DND-41 (cell line): ENCODE measurements at places on chromosomes 12 and 14.

GRCh38 chr12:65330331-65330730 lies 51.8 kb downstream of the MSRB3 start:
- H3K36me3 ChIP-seq, result no peaks in the 10 kb centered on the region; the same call in 1 of the 2 replicates
- no peak for DNase-seq
- H3K4me1 ChIP-seq, result no peaks in the 10 kb centered on the region
- H3K27me3 ChIP-seq, result no peaks in the 10 kb centered on the region

DNA sequence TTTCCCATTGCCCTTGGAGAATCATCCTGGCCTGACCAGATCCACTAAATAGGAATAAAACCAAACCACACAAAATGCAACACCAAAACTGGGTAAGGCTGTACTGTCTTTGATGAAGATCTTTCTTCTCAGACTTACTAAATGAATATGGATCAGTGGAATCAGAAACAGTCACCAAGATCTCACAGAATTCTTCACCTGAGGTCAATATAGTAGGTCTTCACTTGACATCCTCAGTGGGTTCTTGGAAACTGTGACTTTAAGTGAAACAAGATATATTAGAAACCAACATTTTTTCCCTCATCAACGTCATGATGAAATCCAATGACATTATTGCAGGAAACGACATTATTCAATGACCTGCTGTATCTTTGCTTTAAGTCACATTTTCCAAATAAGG lies 526.2 kb downstream of the FUT8 start:
- 0 out of 2 replicates have a peak overlapping the region, but pooled peaks have one; percentile 24 for H3K27ac ChIP-seq
- no peaks in the 10 kb centered on the region for H3K36me3 ChIP-seq
- H3K4me3 ChIP-seq, result no peak overlapping the region
- H3K4me1 ChIP-seq, result peaks cover 24% of the 10 kb centered on the region
- no peaks in the 10 kb centered on the region for H3K27me3 ChIP-seq

DNA sequence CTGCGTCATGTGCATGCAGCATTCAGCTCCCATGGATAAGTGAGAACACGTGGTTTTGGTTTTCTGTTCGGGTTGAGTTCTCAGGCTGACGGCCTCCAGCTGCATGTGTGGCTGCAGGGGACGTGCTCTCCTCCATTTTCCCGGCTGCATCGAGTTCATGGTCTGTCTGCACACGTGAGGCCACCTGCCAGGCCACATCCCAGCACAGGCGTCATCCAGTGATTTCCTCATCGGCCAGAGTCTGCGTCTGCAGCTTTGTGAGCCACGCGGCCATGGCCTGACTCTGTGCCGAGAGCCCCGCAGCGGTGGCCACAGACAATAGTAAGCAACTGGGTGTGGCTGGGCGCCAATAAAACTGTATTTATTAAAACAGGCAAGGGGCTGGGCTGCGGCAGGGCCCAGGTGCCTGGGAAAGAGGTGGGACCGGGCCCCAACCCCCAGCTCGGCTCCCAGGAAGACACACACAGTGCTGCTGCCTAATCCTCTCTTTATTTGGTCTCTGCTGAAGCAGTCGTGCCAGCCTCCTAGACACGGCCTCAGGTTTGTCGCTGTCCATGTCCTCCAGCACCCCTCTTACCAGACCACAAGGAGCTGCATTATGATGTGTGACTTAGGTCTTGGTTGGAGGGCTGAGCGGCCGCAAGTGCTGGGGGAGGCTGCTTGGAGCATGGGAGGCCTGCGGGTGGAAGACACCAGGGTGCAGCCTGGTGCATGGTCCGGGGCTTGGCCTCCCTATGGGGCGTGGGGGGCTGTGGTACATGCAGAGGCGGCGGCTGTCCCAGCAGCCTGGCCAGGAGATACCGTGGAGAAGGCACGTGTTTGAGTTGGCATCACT lies 52.0 kb downstream of the NOC4L start:
- no peak overlapping the region for H3K27ac ChIP-seq
- no peaks in the 10 kb centered on the region for H3K27me3 ChIP-seq
- peaks cover under 1% of the 10 kb centered on the region; the same call in 1 of the 2 replicates for H3K4me1 ChIP-seq

DNA sequence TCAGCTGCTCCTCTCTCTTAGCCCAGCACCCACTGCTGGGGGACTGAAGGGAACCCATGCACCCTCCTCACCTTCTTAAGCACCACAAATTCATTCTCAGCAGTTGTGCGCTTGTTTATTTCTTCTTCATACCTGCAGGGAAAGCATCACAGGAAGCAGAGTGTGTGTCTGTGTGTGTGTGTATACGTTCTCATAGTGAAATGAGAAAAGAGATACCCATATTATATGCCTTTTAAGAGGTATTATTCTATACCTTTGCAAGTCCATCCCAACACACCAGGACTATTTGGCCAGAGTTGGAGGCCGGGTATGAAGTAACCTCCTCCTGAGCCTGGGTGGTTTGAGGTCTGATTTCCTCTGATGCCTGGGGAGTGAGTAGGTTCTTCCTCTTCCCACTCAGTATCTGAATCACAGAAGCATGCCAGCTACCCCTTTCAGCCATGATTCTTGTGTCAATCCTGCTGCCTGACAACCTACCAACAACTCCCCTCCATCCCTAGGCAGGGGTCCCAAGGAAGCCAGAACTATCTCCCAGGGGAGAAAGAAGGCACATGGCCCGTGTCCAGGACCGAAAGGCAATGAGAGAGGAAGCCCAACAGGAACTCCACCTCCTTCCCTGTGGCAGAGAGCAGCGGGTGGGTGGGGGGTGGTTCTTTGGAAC lies 3.0 kb downstream of the KRT73 start:
- peaks cover 13% of the 10 kb centered on the region for H3K27me3 ChIP-seq
- no peak overlapping the region for H3K27ac ChIP-seq
- DNase-seq, result no peak
- no peaks in the 10 kb centered on the region for H3K4me1 ChIP-seq

DNA sequence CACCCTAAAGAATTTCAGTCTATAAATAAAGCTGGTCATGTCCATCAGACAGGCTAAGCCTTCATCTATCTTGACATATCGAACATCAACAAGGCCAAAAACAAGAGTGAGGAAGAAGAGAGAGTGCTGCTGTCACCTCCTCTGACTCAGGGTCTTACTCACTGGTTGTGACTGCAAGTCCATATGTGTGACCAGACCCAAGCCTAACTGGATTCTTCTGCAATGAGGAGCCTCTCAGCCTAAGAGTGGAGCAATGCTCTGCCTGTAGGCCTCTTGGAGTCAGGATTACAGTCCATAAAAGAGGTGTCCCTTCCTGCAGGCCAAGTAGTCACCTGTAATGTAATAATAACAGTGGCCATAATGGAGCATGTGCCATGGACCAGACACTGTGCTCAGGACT lies 121.2 kb upstream of the SLC35F4 start:
- no peak overlapping the region for H3K4me3 ChIP-seq
- DNase-seq, result no peak
- no peaks in the 10 kb centered on the region for H3K36me3 ChIP-seq
- H3K27me3 ChIP-seq, result peaks cover 10% of the 10 kb centered on the region
- H3K27ac ChIP-seq, result no peak overlapping the region

DNA sequence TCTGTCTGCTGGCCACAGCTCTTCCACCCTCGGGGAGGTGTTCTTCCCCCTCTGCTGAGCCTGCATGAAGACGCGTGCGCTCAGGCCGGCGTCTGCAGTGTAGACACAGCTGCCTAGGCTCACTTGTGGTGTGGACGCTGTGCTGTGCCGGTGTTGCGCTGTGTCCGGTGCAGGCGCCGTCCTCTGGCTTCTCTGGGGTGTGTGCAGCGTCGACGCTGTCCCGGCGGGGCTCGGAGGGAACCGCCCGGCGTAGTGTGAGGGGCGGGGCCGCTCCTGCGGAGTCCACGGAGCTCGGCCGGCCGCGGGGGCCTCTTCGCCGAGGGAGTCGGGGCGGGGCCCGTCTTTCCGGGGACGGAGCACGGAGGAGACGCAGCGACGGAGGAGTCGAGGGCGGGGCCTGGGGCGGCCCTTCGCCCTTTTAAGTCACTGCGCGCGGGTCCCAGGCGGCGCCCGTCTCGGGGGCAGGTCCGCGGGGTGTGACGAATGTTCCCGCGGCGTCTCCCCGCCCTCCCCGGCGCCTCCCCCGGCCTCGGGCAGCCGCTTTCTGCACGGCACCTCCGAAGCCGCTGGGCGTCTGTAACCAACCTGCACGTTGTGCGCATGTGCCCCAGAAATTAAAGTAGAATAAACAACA lies 45.2 kb downstream of the NOC4L start:
- no peaks in the 10 kb centered on the region for H3K36me3 ChIP-seq
- peak overlapping the region; percentile 40 for H3K27ac ChIP-seq
- H3K27me3 ChIP-seq, result peaks cover 25% of the 10 kb centered on the region

- H3K4me1 ChIP-seq, result no peaks in the 10 kb centered on the region
- no peak overlapping the region for H3K4me3 ChIP-seq
- no peak for DNase-seq
- no peak overlapping the region for H3K27ac ChIP-seq
- H3K36me3 ChIP-seq, result no peaks in the 10 kb centered on the region
These were observed 114.8 kb upstream of the FLRT2 start for GRCh38 chr14:85415015-85415712.

GRCh38 chr12:115364921-115365320 lies 680.9 kb upstream of the TBX3 start:
- H3K4me1 ChIP-seq, result no peaks in the 10 kb centered on the region
- no peak overlapping the region for H3K4me3 ChIP-seq
- DNase-seq, result no peak

- no peak overlapping the region for H3K27ac ChIP-seq
- peaks cover 18% of the 10 kb centered on the region for H3K27me3 ChIP-seq
- no peaks in the 10 kb centered on the region for H3K36me3 ChIP-seq
- H3K4me1 ChIP-seq, result no peaks in the 10 kb centered on the region
These were observed 49.8 kb downstream of the SLC6A12 start for GRCh38 chr12:164207-164606.

GRCh38 chr14:74829251-74829650 lies 46.7 kb downstream of the PROX2 start:
- H3K36me3 ChIP-seq, result peaks cover 77% of the 10 kb centered on the region
- H3K4me3 ChIP-seq, result no peak overlapping the region
- no peak overlapping the region for H3K27ac ChIP-seq

GRCh38 chr12:20555771-20556170 lies 139.4 kb upstream of the SLCO1C1 start:
- no peak for DNase-seq
- H3K4me1 ChIP-seq, result no peaks in the 10 kb centered on the region
- no peak overlapping the region for H3K4me3 ChIP-seq
- no peaks in the 10 kb centered on the region for H3K27me3 ChIP-seq
- H3K36me3 ChIP-seq, result no peaks in the 10 kb centered on the region
- no peak overlapping the region for H3K27ac ChIP-seq

GRCh38 chr12:56104815-56105608 lies 653 bp downstream of the PA2G4 start:
- DNase-seq, result peak; percentile 51
- H3K36me3 ChIP-seq, result peaks cover 55% of the 10 kb centered on the region
- H3K4me1 ChIP-seq, result peaks cover 47% of the 10 kb centered on the region
- peak overlapping the region; percentile 92 for H3K27ac ChIP-seq

DNA sequence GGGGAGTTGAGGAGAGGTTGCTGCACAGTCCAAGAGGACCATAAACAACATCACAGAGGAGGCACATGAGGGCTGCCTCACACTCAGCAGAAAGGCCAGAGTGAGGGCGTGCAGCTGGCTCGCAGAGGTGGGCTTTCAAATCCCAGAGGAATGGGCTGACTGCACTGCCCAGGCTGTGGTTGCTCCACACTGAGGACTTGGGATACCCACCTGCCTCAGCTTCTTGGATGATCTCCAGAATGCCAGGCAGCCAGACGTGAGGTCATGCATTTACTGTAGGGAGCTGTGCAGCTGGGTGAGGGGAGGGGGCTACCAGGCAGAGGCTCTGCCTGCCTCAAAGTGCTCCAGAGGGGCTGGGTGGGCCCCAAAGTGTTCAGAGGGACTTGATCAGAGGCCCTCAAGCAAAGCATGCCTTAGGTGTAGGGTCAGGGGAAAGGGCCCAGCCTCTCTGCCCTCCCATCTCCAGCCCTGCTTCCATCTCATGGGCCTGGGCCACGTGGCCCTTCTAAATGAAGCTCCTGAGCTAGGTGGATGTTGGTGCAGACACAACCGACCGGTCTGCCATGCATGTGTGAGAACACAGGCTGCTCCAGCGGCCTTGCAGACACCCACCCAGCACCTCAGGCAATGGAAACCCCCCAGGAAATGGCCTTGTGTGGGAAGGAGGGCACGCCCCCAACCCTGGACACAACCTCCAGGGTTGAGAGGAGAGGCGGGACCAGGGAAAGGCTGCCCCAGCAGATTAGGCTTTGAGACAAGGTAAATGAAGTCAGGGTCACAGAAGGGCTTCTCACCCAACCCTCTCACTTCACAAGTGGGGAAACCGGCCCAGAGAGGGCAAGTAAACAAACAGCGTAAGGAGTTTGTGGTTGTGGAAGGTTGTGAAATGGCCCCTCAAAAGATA lies 90.8 kb downstream of the NTF3 start:
- H3K27me3 ChIP-seq, result no peaks in the 10 kb centered on the region
- H3K4me3 ChIP-seq, result no peak overlapping the region
- DNase-seq, result no peak
- no peak overlapping the region for H3K27ac ChIP-seq

GRCh38 chr12:38102197-38102596 lies 214.4 kb upstream of the ALG10B start:
- H3K4me1 ChIP-seq, result no peaks in the 10 kb centered on the region
- H3K27me3 ChIP-seq, result no peaks in the 10 kb centered on the region
- H3K27ac ChIP-seq, result no peak overlapping the region

- H3K27me3 ChIP-seq, result no peaks in the 10 kb centered on the region
- H3K4me1 ChIP-seq, result no peaks in the 10 kb centered on the region
- no peak overlapping the region for H3K27ac ChIP-seq
- no peak overlapping the region for H3K4me3 ChIP-seq
These were observed 73.2 kb upstream of the MDM1 start for GRCh38 chr12:68405343-68405781.

DNA sequence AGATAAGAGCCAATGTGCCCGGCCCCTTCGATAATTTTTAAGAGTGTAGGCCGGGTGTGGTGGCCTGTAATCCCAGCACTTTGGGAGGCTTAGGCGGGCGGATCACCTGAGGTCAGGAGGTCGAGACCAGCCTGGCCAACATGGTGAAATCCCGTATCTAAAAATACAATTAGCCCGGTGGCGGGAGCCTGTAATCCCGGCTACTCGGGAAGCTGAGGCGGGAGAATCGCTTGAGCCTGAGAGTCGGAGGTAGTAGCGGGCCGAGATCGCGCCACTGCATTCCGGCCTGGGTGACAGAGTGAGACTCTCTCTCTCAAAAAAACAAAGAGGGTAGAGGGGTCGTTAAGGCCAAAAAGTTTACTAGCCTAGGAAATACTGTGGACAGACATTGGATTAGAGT lies 2.6 kb downstream of the KRAS start:
- H3K36me3 ChIP-seq, result peaks cover 7% of the 10 kb centered on the region
- H3K27me3 ChIP-seq, result peaks cover 11% of the 10 kb centered on the region
- no peak overlapping the region for H3K4me3 ChIP-seq
- peaks cover 36% of the 10 kb centered on the region for H3K4me1 ChIP-seq
- H3K27ac ChIP-seq, result no peak overlapping the region

- no peak overlapping the region for H3K27ac ChIP-seq
- H3K4me3 ChIP-seq, result no peak overlapping the region
- H3K27me3 ChIP-seq, result no peaks in the 10 kb centered on the region
- no peak for DNase-seq
These were observed 6.8 kb upstream of the BEGAIN start for GRCh38 chr14:100593751-100594624.

- H3K4me1 ChIP-seq, result no peaks in the 10 kb centered on the region
- no peak for DNase-seq
- H3K27me3 ChIP-seq, result no peaks in the 10 kb centered on the region
- no peaks in the 10 kb centered on the region for H3K36me3 ChIP-seq
These were observed 509.1 kb downstream of the DIO2 start for GRCh38 chr14:79702197-79702596.

- no peaks in the 10 kb centered on the region for H3K4me1 ChIP-seq
- H3K36me3 ChIP-seq, result no peaks in the 10 kb centered on the region
- DNase-seq, result no peak
- no peaks in the 10 kb centered on the region for H3K27me3 ChIP-seq
- H3K27ac ChIP-seq, result no peak overlapping the region
These were observed 81.3 kb upstream of the DUSP6 start for GRCh38 chr12:89433634-89434033.
